ENCODE measurements at places on chromosomes 16 and 17. TPM values are rescaled to one million over a fixed set of nuclear protein-coding genes. Genes with fewer than 3 reads are reported as not detected.
A peak's percentile ranks its signal among the peaks of the same experiment; 100 is the strongest.

- no peak for DNase-seq
Observed at GRCh38 chr16:83118365-83118764, 491.6 kb downstream of the CDH13 start.

The KCNH4 gene
- total RNA-seq = 0.15 TPM

DNA sequence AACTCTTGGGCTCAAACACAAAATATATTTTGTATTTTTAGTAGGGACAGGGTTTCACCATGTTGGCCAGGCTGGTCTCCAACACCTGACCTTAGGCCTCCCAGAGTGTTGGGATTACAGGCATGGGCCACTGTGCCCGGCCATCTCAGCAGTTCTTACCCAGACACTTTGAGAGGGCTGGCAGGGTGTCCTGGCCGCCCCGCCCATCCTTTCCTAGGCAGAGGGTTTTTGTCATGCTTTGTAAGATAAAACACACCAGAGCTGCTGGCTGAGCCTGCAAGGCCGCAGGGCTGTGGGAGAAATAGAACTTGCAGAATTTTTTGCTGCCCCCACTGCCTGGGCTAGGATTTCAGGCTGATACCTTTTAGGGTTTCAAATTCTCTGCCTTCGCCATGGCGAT is 8.7 kb downstream of the PPL start:
- no peak for DNase-seq

DNA sequence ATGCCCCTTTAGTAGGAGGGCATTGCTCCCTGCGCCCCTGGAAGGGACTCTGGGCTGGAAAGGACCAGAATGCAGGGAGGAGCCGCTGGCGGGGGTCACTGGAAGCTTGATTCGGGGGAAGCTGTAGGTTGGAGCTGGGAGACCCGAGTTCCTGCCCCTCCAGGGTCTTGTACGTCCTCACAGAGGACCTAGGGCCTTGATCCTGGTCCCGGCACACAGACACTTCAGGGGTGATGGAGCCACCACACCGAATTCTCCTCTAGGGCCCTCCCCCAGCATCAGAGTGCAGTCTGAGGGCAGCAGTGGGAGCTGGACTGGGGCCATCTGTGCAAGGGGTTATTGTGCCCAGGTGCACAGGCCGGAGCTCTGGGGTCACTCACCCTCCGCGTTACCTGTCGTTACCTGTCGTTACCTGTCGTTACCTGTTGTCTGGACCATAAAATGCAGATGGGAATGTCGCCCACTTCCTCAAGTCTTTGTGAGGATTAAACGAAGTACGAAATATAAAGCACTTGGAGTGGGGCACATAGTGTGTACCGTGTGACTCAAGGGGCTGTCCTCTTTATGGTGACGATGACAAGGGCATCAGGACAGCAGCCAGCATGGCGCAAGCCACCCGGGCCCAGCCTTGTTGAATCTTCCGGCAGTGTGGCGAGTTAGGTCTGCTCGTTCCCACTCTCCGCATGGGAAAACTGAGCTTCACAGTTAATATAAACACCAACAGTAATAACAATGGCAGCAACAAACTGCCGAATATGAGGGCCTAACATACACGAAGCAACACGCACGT is 48.6 kb downstream of the CMIP start:
- no peak for DNase-seq

GRCh38 chr17:66415366-66416206 is 113.2 kb downstream of the PRKCA start:
- DNase-seq = no peak

The HS3ST4 gene
- not detected for total RNA-seq

GRCh38 chr17:76727745-76728456 is 1.3 kb downstream of the METTL23 start:
- DNase-seq = peak; percentile 26

- no peak for DNase-seq
Observed at GRCh38 chr17:50625032-50625871, 9.4 kb upstream of the ABCC3 start.

DNA sequence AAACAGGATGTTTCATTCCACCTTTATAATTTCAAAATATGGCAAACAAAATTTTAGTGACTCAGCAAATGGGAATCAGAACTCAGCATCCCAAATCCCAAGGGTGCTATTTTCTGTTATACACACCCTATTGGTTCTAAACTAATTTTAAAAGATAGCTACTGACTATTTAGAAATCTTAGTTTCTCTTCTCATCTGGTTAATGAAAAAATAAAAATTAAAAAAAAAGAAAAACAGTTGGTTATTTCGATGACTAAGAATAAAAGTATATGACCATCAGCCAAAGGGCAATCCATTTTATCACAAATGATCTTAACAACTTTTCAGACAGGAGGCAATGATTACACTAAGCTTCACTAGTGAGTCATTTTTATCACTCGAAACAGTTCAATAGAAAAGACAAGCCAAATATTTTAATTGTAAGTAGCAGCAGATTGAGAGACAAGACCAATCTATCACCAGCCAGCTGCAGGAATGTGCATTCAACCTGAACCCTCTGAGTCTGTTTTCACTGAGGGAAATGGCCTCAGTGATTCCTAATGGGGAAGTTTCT is 15.2 kb downstream of the PHLPP2 start:
- no peak for DNase-seq

GRCh38 chr17:1340371-1340770 is 59.7 kb downstream of the YWHAE start:
- no peak for DNase-seq

The CPHXL2 gene
- total RNA-seq = not detected

DNA sequence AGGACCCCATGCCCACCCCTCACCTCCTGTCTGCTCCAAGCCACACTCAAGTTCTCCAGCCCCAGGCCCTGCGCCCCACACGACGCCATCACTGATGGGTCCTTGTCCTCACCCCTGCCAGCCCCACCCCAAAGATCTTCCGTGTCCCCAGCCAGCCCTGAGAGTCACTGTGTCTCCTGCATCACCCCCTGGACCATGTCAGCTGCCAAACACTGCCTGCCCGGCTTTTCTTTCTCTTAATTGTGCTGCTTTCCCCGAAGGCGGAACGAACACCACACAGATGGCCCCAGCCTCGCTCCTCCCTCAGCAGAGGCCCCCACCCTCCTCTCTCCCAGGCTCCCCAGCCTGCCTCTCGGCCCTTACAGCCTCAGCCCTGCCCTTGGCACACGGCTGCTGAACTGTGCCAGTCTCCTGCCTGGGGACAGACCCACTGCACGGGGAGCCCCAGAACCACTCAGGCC is 4.8 kb upstream of the GAA start:
- DNase-seq = no peak

- no peak for DNase-seq
Observed at GRCh38 chr16:981695-982144, at the start of gene SOX8. TSS of gene SOX8 (plus strand) at chr16:981770. CDS start at chr16:981923, 153 bp downstream.

The SMURF2 gene
- 17.4 TPM for total RNA-seq

The ABCA8 gene
- total RNA-seq = not detected

The CTRL gene
- 9.4 TPM for total RNA-seq

The OR1D2 gene
- not detected for total RNA-seq

- DNase-seq = peak; percentile 65
Observed at GRCh38 chr17:67452681-67453554, 75.8 kb downstream of the PITPNC1 start.

- DNase-seq = peak; percentile 9
Observed at GRCh38 chr16:17470182-17470907, 415 bp downstream of the XYLT1 start.

The PPM1E gene
- not detected for total RNA-seq

The AIPL1 gene
- total RNA-seq = not detected

The CAPNS2 gene
- not detected for total RNA-seq

- DNase-seq = peak; percentile 37
Observed at GRCh38 chr17:56594320-56595107, 1.0 kb downstream of the NOG start.

DNA sequence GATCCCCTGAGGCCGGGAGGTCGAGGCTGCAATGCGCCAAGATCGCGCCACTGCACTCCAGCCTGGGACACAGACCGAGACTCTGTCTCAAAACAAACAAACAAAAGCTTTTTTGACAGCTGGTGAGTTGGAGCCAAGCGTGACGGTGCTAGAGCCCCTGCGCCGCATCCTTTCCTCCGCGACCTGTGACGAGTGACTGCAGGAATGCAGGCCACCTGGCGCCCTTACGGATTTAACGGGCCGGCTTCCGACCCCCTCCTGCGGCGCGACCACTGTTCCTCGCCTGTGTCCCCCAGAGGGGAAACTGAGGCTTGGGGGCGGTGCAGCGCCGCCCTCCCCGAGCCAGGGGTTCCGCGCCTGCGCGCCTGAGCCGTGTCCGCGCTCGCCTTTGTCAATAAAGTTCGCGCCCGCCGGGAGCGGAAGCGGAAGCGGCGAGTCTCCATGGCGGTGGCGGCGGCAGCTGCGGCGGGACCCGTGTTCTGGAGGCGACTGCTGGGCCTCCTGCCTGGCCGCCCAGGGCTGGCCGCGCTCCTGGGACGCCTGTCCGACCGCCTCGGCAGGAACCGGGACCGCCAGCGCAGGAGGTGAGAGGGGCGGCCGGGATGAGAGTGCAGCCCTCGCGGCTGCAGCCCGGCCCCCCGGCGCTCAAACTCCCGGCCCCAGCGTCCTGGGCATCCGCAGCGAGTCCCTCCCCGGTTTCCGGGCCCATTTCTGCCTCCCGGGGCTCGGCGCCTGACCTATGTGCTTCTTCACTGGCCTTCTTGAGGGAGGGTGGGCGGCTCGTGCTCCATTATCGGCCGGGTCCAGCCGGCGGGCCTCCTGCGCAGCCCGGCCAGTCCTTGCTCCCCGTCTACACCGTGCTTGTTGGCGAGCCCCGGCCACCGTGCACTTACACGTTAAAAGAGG is at the start of gene PGS1:
Gene PGS1, plus strand, starts transcription at position 425 of the 906 bp plus-strand sequence. Its CDS starts 17 bp downstream, at position 442.
- DNase-seq = peak; percentile 87

- no peak for DNase-seq
Observed at GRCh38 chr17:82391496-82392066, 20.0 kb downstream of the UTS2R start.

DNA sequence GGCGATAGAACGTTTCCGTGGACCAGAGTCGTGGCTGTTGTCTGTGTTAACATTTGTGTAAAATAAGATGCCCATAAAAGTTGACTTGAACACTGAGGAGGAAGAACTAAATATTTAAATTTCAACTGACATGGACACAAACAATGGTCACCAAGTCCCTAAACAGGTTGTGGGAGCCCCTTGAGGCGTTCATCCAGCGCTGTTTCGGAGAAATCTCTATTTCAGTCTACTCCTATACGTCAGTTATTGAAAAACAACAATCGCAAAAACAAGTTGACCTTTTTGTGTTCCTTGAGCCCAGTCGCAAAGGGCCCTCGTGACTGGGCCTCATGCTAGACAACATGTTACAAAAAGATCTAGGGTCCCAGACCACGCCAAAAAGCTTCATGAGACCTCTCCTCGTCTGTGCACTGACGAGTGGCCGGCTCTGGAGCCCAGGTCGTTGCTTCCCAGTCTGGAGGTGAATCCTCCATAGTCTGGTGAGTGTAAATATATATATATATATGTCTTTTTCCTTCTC is 439 bp upstream of the TMEM231 start:
- no peak for DNase-seq

The RBFOX1 gene
- total RNA-seq = not detected

DNA sequence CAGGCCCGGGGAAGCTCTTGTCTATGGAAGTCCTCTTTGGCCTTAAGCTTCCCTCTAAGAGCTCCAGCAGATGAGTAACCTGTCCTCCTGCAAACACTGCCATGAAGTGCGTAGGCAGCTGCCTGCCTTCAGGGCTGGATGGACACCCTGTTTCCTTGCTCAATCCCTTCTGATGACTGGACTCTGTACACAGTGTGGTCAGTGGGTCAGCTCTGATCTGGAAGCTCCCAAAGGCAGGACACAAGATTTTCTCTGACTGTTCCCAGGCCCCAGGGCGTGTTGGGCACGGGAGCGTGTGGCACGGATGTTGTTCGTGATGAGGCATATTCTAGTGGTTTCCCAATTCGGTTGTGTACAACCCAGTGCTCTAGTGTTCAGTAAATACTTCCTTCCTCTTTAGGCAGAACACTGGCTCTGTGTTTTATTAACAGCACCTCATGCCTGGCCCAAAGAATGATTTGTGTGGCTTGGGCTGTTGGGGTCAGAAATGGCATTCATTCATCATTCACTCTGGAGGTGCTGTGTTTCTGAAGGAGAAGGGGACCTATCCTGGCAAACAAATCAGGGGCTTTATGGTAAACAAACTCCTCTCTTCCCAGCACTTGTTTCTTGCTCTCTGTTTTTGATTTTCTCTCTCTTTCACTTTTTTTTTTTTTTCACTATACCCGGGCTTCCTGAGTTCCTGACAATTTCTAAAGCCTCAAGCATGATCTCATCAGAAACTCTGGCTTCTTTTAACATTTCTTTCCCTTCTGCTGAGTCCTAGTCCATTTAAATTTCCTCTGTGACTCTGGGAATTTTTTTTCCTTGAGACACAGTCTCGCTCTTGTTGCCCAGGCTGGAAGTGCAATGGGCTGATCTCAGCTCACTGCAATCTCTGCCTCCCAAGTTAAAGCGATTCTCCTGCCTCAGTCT is 12.0 kb upstream of the RNF157 start:
- DNase-seq = peak; percentile 56

DNA sequence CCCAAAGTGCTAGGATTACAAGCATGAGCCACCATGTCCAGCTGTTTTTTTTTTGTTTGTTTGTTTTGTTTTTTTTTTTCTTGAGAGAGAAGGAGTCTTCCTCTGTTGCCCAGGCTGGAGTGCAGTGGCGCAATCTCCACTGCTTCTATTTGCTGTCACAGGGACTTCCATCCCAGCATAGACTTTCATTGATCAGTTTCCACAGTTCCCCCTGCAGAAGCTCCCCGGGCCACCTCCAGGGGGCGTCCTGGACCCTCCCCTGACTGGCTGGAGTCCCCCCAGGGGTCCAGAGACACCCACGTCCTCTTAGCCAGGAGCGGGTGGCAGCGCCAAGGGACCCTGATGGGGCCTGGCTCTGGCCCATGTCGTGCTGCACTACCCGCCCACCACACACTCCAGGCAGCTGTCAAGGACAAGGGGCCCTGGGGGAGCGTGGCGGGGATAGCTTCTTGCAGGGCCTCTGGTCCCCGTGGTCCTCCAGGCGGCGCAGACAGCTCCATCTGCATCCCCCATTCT is 3.1 kb upstream of the NPW start:
- no peak for DNase-seq

DNA sequence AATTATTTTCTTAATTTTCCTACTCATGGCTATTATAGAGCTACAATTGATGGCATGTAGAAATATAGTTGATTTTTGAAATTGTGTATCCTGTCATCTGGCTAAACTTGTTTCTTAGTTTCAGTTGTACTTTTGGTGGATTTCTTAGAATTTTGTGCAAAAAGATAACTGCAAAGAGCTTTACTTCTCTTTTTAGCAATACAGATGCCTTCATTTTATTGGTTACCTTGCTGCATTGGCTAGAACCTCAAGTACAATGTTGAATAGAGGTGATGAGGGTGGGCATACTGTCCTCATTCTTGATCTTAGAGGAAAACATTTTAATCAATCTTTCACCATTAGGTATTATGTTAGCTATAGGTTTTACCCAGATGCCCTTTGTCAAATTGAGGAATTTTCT is 67.9 kb downstream of the METRNL start:
- DNase-seq = no peak

DNA sequence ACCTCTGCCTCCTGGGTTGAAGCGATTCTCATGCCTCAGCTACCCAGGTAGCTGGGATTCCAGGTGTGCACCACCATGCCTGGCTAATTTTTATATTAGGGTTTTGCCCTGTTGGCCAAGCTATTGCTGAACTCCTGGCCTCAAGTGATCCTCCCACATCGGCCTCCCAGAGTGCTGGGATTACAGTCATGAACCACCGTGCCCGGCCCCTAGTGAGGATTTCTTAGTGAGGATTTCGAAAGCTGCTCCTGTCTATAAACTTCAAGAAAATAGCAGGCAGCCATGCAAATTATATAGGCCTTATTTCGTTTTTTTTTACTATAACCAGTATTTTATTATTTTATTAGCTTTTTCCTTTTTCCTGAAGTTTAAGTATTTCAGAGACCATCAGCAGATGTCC is 41.6 kb downstream of the EPN2 start:
- no peak for DNase-seq
